ENCODE measurements at places on chromosomes 12 and 14.

- no peak for DNase-seq
Measured at GRCh38 chr12:79114896-79115295, 250.3 kb downstream of the SYT1 start.

GRCh38 chr14:71290960-71291466 lies 383.8 kb downstream of the PCNX1 start:
- no peak for DNase-seq

- DNase-seq, result no peak
Measured at GRCh38 chr14:72094844-72095582, 162.8 kb downstream of the RGS6 start.

- DNase-seq, result no peak
Measured at GRCh38 chr14:97762386-97762785, 965.2 kb downstream of the VRK1 start.

DNA sequence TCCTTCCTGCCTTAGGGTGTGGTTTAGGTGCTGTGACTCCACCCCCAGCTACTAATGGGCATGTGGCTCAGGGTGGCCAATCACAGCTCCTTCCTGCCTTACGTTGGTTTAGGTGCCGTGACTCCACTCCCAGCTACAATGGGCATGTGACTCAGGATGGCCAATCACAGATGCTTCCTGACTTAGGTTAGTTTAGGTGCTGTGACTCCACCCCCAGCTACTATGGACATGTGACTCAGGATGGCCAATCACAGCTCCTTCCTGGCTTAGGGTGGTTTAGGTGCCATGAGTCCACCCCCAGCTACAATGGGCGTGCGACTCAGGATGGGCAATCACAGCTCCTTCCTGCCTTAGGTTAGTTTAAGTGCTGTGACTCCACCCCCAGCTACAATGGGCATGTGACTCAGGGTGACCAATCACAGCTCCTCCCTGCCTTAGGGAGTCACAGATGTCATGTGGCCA lies 163.9 kb downstream of the TBX5 start:
- DNase-seq, result no peak

GRCh38 chr12:40446385-40446784 lies 221.6 kb downstream of the LRRK2 start:
- no peak for DNase-seq

GRCh38 chr14:64912261-64912660 lies 2.0 kb upstream of the CHURC1 start:
- DNase-seq, result no peak

DNA sequence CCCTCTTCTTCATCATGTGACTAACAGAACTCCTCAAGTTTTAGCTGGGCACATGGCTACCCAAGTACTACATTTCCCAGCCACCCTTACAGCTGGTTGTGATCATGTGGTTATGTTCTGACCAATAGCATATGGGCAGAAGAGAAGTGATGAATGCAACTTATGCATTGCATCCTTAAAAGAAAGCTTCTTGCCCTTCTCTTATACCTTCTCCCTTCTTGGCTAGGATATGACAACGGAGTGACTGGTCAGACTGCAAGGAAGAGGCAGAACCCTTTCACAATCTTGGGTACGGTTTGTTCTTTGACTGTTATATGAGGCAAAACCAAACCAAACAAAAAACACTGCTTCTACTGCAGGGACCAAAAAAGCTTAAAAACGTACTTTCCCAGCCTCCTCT lies 66.5 kb upstream of the MAX start:
- no peak for DNase-seq
